ENCODE measurements at places on chromosomes 4 and X.

DNA sequence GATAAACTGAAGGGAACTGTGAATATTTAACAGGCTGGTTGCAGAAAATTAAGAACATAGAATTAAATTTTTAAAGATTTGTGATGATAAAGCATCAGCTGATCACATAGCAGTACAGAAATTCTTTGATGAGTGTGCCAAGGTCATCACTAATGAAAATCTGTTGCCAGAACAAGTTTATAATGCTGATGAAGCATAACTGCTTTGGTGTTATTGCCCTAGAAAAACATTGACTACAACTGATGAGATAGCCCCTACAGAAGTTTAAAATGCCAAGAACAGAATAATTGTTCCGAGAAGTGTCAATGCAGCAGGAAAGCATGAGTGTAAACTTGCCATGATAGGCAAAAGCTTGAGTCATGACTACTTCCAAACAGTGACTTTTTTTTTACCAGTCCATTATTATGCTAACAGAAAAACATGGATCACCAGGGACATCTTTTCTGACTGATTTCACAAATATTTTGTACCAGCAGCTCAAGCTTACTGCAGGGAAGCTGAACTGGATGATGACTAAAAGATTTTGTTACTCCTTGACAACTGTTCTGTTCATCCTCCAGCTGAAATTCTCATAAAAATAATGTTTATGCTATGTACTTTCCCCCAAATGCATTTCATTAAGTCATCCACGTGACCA lies 1136.6 kb downstream of the FAT4 start:
- DNase-seq, result no peak

DNA sequence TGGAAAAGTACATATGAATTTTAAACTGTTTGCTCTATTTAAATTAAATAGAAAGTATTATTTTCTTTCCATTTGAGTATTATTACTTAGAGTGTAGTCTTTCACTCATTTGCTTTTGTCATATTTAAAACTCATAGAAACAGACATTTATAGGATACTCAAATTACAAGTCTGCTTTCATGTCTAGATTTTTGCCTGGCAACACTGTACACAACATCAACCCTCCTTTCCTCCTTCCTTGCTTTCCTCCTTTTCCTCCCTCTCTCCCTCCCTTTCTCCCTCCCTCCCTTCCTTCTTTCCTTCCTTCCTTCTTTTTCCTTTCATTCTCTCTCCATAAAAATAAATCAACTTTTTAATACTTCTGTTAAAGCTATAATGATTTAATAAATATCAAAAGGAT lies 2361.2 kb downstream of the ARAP2 start:
- DNase-seq, result no peak

- no peak for DNase-seq
Measured at GRCh38 chrX:14591976-14592375, 62.6 kb downstream of the GLRA2 start.

DNA sequence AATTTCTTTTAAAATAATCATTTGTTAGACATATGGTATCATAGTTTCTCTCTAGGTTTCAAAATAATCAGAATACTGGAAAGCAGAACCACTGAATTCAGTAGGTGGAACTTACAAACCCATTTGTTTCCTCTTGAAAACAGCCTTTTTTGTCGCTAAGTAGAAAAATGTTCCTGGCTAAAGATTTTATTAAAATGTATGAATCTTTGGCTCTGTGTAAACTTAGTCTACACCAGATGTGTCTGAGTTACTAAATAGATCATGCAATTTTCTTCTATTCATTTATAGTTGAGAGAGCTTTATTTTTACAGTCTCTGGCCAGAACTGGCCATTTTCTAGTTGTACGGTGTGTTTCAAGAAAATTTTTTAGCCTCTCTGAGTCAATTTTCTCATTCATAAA lies 1.0 kb downstream of the CYSLTR1 start:
- DNase-seq, result no peak

GRCh38 chr4:86778175-86778574 lies 71.0 kb downstream of the SLC10A6 start:
- DNase-seq, result no peak

GRCh38 chr4:141640696-141641095 lies 4.3 kb downstream of the IL15 start:
- DNase-seq, result no peak

- DNase-seq, result no peak
Measured at GRCh38 chrX:25275159-25275558, 259.4 kb upstream of the ARX start.

DNA sequence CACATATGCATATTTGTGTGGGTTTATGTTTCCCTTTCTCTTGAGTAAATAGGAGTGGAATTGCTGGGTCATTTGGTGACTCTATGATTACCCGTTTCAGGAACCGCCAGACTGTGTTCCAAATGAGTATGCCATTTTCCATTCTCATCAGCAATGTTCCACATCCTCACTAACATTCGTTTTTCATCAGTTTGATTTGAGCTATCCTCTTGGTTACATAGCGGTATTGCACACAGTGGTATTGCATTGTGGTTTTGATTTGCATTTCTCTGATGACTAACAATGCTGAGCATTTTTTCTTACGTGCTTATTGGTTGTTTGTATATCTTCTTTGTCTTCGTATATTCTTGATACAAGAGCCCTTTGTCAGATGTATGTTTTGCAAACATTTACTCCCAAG lies 218.0 kb upstream of the AMOT start:
- no peak for DNase-seq

- no peak for DNase-seq
Measured at GRCh38 chr4:134160211-134160610, 41.4 kb downstream of the PABPC4L start.

- DNase-seq, result no peak
Measured at GRCh38 chr4:48270951-48271473, 1.4 kb upstream of the TEC start.

DNA sequence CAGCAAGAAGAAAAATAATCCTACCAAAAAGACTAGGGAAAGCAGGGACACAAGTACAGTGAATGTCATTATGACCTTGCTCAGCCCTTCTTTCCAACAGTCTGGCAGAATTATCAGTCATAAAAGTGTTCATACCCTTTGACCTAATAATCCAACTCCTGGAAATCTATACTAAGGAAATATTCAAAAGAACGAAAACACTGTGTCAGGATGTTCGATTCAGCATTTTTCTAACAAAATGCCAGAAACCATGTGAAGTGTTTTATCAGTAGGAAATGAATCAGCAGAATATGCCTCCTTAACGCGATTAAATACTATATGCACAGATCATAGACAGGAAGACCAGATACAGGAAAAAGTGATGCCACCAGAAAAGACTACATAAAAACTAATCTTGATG lies 16.2 kb upstream of the S100G start:
- DNase-seq, result no peak

DNA sequence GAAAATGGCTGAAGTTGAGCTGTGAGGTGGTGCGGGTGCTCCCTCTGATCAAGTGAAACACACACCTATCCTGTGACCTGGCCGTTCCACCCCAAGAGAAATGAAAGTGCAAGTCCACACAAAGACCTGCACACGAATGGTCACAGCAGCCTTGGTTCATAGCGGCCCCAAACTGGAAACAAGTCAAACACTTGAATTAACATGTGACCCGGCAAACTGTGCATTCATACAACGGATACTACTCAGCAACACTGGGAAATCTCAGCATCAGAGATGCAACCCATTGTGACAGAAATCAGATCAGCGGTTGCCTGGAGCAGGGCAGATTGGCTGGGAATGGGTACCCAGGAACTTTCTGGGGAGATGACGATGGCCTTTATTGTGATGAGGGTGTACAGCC lies 7.6 kb downstream of the G6PD start:
- no peak for DNase-seq

DNA sequence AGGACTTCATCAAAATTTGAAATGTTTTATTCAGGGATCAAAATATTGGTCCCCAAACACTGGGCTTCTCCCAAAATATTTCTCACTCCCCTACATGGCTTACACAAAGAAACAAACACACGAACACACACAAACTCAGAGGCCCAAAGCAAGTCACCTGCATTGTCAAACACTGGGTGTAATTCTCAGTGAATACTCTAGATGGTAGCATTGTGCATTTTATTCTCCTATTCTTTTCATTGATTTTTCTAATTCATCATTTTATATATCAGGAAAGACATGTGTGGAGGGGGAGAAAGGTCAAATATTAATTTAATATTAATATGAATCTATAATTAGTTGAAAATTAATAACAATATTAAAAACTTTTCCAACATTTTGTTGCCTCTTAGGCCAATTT lies 72.3 kb upstream of the TNMD start:
- DNase-seq, result no peak

GRCh38 chrX:129939986-129940385 lies 34.0 kb downstream of the UTP14A start:
- no peak for DNase-seq

DNA sequence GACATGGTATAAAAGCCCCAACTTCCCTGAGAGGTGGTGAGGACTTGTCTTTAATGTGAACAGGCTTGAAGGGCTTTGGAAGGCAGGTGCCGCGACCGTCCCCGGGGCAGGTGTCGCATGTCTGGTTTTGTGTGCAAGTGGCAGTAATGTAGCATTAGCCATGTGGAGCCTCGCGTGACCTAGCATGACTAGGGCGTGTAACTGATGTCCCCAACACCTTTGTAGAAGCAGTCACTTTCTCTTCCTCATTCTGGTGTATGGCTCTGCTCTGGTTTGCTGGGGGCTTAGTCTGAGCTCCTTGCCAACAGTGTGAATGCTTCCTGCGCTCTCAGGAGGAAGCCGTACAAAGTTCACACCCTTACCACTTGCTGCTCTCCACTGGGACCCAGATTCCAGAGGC lies 145.7 kb downstream of the AMMECR1 start:
- DNase-seq, result no peak

DNA sequence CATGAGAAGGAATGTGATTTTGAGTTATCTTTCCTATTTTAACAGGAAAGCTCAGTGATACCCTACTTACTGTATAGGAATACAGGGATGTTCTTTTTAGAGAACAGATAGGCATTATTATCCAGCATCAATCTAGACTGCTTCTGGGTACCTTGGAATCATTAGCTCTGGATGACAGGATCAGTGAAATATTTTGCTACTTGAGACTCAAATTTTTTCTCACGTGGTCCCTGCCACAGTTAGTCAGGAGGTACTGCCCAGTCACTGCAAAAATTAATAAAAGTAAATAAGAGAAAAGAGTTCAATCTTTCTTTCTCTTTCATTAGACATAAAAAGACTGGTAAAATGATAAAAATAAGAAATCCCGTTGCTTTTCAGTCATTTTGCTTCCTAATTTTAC lies 5.5 kb downstream of the ZNF827 start:
- DNase-seq, result no peak

- no peak for DNase-seq
Measured at GRCh38 chrX:1462596-1463251, 10.0 kb upstream of the ASMTL start.

GRCh38 chr4:7339751-7340552 lies 94.8 kb downstream of the PSAPL1 start:
- DNase-seq, result no peak

DNA sequence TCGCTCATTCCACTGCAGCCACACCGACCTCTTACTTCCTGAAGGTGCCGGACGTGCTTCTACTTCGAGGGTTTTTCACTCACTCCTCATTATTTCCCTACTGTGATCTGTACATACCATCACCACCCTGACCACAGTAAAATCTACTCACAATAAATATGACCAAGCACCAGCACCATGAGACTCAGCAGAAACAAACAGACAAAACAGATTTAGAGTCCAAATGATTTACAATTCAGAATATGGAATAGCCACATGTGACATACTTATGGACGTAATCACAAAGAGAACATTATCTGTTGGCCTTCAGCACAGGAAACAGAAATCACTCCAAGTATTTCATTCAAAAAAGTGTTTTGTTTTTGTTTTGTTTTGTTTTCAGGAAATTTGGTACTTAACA lies 16.1 kb upstream of the KLB start:
- DNase-seq, result no peak

Data from Right ventricle myocardium superior (tissue), 1 donor.